ENCODE measurements at places on chromosomes 12 and 14.

- no peak for DNase-seq
Measured at GRCh38 chr12:116591855-116592637, 32.9 kb downstream of the MAP1LC3B2 start.

DNA sequence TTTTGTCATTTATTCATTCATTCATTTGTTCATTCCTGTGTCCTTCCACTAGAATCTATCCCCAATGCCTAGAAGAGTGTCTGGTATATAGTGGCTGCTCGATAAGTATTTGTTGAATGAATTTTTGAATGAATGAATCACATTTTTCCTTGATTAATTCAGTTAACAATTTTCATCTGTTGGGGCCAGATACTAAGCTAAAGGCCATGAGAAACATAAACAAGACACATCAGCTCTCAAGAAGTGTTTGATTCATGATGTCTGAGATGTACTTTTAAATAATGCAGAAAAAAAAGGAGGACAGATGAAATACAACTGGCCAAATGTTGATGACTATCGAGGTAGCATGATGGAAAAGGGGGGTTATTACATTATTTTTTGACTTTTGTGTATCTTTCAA lies 48.1 kb upstream of the TMED10 start:
- no peak for DNase-seq

- DNase-seq, result no peak
Measured at GRCh38 chr12:66196806-66197205, 7.8 kb downstream of the IRAK3 start.

- DNase-seq, result no peak
Measured at GRCh38 chr14:53621433-53621832, 335.2 kb downstream of the BMP4 start.

GRCh38 chr14:104708606-104709268 lies 15.3 kb upstream of the ADSS1 start:
- DNase-seq, result peak; percentile 57

DNA sequence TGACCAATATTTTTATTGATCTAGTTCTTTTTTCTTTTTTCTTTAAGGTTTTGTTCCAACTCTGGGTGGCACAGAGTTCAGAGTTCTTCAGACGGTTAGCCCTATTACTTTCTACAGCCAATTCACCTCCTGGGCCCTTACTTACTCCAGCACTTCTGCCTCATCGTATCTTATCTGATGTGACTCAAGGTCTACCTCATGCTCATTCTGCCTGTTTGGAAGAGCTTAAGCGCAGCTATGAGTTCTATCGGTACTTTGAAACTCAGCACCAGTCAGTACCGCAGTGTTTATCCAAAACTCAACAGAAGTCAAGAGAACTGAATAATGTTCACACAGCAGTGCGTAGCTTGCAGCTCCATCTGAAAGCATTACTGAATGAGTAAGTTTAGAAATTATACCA lies 64.7 kb downstream of the VEZT start:
- DNase-seq, result no peak

GRCh38 chr12:108346727-108347710 lies 7.9 kb upstream of the CMKLR1 start:
- no peak for DNase-seq

- DNase-seq, result no peak
Measured at GRCh38 chr14:95237121-95237957, 80.0 kb upstream of the DICER1 start.

DNA sequence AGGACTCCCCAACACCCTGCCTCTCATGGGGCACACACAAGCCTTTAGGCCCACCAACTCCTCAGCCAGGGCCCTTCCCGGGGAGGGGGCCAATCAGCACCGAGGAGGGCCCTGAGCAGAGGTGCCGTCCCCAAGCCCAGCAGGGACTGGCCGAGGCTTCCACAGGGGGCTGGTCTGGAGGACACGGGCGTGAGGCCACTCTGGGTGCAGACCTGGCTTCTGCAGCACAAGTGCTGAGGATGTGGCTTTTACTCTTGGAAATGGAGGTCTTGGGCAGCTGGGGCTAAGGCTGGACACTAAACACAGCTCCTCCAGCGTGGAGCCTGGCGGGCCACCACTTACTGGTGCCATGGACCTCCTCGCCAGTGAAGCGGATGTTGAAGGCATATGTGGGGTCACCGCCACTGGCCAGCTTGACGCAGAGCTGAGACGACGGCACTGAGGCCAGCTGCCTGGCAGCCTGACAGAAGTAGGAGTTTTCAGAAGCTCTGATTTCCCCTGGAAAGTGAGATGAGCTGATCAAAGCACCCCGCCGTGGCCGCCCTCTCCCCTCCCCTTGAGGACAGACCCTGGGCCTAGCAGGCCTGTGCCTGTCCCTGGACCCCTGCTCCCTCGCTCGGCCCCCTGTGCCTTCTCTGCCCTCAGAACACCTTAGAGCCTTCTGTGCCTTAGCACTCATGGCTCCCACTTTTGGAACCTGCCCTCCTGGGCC lies 44.0 kb downstream of the TRAFD1 start:
- no peak for DNase-seq

DNA sequence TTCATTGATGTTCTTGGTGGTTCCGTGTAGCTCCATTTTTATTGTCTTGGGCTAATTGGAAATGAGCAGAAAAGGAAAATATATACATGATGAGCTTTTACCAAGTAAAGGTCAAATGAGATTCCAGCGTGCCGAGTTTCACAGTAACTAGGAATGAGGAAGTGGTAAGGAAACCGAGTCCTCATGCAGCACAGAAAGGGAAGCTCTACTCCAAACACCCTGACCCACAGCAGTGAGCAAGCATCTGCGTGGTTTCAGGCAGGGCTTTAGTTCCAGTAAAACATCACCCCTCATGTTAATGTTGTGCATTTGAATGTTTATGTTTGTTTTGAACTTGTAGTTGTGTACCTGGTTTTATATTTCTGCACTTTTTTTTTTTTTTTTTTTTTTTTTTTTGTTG lies 208.0 kb downstream of the SLC41A2 start:
- DNase-seq, result no peak

- DNase-seq, result no peak
Measured at GRCh38 chr12:112342587-112342986, 39.6 kb downstream of the HECTD4 start.

- DNase-seq, result no peak
Measured at GRCh38 chr14:65211341-65211987, 109.1 kb upstream of the MAX start.

- DNase-seq, result no peak
Measured at GRCh38 chr12:12546314-12546772, 16.3 kb downstream of the DUSP16 start.

DNA sequence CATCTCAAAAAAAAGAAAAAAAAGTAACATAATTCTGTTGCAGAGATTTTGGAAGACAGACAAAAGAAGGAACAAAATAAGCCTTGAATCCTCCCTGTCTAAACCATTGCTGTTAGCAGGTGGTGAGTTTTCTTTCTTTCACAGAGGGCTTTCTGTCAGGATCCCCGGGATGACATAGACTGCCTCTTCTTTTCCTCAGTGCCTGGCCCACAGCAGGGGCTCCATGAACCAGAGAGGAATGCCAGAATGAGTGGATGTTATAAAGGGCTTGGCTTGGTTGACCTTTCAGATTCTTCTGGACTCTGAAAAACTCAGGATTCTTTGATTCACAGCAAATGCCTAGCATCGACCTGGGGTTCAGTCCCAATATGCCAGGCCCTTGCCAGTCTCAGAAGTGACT lies 45.8 kb upstream of the CORO1C start:
- DNase-seq, result no peak

DNA sequence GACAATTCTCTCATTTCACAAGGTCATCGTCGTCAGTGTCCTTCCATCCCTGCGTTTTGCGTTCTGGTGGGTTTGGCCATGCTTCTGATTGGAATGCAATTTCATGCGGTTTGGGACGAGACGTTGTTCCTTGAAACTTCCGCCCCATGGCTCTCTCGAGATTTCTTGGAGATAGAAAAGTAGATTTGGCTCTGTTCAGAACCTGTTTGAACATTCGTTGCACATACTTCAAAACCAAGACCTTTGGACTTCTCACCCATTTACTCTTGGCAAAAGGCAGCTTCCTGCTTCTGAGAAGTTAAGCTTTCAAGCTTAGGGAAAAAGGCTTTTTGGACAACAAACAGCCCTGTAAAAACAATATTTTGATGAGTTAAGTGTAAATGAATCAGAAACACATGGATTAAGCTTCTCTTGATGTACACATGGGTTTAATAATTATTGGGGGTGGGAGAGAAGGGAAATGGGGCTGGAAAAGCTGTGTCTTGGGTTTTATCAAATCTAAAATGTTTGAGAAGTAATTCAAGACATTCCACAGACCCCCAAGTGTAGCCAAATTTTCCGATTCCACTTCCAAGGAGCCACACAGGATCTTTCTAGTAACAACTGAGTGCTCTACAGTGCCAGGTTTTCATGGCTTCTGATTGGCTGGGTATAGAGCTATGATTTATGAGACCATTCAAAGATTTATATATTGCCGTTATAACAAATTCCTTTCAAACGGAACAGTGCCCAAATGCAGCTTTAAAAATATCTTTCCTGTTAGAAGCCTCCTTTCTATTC lies 467.2 kb downstream of the MED13L start:
- no peak for DNase-seq

DNA sequence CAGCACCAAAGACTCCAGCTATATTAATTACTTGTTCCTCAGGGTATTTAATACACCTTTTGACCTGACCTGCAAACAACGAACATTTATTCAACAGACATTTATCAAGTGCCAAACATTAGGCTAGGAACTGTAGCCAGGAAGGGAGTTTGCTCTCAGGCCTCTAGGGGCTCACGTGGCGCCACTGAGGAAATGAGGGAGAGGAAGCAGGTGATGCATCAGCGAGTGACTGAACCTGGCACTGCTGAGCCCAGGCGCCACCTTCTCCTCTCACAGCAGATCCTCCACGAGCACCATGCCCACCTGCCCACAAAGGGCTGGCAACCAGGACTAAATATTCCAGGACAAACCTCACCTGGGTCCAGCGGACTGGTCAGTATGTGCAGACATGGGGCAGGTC lies 50.2 kb downstream of the SETD3 start:
- DNase-seq, result peak; percentile 12

DNA sequence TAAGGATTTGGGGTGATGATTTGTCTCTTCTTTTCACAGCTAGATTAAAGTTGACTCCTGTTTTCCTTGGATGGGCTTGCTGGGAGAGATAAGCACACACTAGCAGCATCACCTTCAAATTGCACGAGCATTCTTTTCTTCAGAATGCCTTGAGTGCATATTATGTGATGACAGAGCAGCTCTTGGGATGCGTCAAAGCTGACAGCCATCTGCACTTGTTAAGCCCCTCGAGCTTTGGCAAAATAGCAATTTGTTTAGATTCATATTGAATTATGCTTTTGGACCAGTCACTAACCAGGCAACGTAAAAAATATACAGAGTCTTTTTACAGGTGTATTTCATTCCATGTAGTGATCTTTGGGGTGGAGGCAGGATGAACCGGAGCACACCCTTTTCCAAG lies 407.0 kb downstream of the FUT8 start:
- no peak for DNase-seq

DNA sequence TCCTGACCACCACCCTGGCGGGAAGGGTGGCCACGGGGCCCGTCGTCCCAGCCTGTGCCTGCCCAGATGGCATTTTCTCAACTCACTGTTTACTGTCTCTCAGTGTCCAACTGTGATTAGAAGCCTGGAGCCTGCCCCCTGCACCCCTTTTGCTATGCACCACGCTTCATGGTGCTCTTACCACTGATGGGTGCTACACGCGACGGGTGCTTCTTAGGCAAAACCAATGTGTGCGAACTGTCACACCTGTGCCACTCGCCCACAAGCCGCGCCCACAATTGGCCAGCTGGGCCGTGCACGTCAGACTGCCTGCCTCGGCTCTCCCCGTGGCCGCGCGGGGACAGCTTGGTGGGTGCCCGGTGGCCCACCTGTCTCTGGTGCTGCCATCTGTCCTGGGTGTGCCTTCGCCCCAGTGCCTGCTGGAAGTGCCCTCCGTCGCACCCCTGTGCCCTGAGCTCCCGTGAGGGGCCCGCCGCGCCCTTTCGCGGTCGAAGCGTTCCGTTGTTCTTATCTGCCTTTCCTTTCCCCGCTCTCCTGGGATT lies 15.1 kb upstream of the AMN start:
- DNase-seq, result no peak

DNA sequence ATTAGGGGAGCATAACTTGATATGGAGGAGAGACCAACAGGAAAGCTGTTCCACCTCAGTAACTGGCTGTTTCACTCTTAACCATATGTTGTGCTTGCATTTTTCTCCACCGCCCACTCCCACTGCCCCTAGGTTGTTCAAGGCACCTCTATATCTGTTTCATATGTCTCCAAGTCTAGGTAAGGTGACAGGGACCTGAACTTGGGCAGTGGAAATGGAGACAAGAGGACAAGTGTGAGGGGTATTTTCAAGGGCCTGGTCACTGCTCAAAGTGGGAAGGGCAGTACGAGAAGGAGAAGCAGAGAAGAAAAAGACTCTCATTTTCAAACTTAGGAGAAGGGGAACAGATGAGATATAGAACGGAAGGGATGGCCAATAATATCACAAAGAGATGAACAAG lies 3.1 kb downstream of the SLC38A1 start:
- DNase-seq, result no peak

GRCh38 chr14:68668028-68668427 lies 124.8 kb downstream of the ZFP36L1 start:
- no peak for DNase-seq

DNA sequence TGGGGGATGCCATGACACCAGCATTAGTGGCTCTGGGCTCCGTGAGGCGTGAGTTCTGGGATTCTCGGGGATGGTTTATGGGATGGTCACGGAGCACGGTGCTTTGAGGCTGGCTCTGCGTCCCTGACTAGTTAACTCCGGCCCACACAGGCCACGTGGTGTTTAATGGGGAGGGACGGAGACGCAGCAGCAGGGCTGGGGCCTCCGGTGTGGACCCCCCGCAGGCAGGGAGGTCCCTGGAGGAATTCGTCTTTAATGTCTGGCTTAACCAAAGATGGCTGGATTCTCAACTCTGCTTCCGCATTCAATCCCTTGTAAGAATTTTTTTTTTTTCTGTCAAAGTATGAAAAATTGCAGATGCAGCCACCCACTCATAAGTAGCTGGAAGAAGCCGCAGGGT lies 86.4 kb upstream of the RFLNA start:
- DNase-seq, result no peak

DNA sequence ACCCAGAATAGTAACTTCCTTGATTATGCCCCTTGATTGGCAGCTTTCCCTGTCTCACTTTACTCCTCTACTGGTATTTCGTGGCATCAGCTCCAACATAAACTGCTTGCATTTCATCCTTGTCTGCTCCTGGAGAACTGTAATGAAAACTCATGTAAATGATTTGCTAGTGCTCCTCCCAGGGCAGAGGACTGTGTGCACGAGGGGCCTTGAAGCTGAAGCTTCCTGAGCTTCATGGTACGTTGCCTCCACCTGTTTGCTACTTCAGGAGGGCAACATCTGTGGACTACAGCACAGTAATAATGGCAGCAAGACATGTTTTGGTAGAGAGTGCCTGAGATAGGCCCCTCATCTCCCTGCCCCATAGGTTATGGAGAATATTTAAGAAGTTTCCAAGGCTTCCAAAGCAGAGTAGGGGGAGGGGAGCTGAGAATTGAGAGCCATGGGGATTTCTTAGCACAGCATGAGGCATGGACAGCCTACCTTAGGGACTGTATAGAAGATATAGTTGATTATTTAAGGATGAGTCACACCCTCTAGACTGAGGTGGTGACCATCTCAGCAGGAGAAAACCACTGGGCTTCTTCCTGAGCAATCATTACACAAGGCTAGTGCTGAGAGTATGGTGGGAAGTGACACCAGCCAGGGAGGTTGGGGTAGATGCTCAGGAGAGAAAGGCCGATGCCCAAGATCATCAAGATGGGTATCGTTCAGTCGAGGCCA lies 29.5 kb downstream of the CCDC198 start:
- no peak for DNase-seq
